ENCODE measurements at places on chromosomes 7 and 10. TPM values are rescaled to one million over a fixed set of nuclear protein-coding genes. Genes with fewer than 3 reads are reported as not detected.

Gene TAC1
- not detected for total RNA-seq

Gene MMD2
- not detected for total RNA-seq

DNA sequence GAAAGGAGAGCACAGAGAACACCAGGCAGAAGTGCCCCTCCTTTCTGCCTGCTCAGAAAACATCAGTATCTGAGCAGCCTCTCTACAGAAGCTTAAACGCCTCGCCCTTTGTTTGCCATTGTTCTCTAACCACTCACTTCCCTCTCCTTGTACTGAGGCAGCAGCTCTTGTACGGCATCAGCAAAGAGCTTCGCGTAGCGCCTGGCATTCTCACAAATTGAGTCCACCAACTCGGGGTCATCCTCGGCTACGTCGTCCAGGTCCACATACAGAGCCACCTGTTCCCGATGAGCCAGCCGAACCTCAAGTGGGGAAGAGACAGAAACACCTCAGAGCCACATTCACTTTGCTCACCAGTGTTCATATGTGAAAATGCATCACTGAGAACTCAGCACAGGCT lies 1.7 kb downstream of the MCM7 start:
- no peak for DNase-seq
- H3K36me3 ChIP-seq = peaks cover 52% of the 10 kb centered on the region
- peaks cover 19% of the 10 kb centered on the region for H3K4me1 ChIP-seq

DNA sequence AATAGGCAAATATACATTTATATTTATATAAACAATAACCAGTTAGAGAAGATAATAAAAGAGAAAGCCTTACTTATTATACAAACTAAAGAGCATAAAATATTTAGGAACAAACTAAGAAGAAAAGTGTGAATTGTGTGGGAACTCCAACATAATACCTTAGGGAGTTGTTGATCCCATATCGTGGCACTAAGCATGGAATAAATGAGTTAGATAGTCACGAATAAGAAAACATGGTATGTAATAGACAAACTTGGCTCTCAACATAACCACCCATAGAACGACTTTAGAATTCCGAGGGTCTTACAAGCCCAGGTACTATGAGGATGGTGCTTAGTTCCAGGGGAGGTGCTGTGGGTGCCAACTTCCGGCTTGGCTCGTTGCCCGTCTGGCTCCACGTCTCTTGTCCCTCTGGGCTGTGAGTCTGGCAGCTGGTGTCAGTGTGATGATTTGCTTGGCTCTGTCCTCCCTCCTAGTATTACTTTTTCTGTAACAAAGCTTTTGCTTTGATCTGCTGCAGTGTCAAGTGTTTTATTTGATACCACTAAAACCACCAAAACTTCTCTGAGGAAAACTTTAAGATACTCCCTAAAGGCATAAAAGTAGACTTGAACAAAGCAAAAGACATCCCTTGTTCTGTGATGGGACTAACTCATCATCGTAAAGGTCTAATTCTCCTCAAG lies 9.5 kb upstream of the RBM20 start:
- H3K36me3 ChIP-seq = no peaks in the 10 kb centered on the region
- H3K27ac ChIP-seq = no peak overlapping the region
- no peak overlapping the region for H3K4me3 ChIP-seq
- DNase-seq = peak; percentile 34

Gene ANKIB1
- 25.1 TPM for total RNA-seq

Gene PIK3AP1
- 3.7 TPM for total RNA-seq

DNA sequence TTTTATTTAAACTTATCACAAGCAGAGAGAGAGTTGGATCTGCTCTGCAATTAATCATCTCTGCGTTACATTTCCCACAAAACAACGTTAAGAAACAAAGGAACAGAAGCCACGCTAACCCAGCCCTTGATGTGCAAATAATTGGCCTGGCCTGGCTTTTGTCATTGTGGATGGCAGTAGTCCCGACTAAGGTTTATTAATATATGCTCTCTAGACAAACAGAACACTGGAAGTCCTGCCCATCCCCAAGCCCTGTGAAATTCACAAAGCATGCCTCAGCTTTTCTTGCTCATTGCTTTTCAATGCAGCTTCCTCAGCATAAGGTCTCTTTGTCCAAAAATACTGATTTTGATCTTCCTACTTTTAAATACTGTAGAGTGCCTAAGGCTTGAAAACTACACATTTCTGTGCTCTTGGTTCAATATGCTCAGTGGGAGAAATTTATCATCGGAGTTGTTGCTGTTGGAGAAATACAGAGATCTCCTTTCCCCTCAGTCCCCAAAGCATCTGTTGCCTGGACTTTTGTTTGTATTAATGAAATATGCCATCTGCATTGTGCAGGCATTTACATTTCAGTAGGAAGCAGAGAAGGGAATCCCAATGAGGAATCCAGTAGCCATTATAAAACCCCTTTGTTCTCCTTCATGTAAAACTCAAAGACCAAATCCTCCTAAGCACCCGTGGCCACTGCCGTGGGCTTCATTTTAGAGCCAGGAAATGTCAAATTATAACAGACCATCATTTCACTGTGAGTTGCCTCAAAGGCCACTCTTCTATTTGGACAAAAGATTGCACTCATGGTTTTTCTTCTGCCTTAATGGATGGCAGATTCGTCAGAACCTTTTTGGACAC lies 61.1 kb downstream of the SORCS1 start:
- no peak overlapping the region for H3K4me3 ChIP-seq
- no peaks in the 10 kb centered on the region for H3K36me3 ChIP-seq
- no peak for DNase-seq
- no peak overlapping the region for H3K27ac ChIP-seq
- H3K27me3 ChIP-seq = peaks cover 47% of the 10 kb centered on the region

DNA sequence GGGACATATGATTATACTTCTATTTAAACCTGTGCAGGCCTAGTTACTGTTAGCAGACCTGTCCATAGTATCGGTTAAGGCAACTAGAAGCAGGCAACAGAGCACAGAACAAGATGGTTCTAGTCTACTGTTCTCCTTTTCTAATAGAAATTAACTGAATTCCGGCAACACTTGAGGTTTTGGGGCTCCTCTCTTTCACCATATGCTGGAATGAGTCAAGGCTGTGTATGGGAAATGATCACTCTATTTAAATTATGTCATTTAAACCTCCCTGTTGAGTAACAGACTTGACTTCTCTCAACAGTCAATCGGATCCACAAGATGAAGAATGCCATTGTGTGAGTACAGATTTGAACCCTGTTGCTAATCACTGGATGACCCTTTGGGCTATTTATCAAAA lies 6.2 kb upstream of the OTUD1 start:
- no peak overlapping the region for H3K4me3 ChIP-seq
- H3K27me3 ChIP-seq = no peaks in the 10 kb centered on the region
- H3K27ac ChIP-seq = peak overlapping the region; percentile 92
- peaks cover 16% of the 10 kb centered on the region for H3K4me1 ChIP-seq
- no peaks in the 10 kb centered on the region for H3K36me3 ChIP-seq
